CD4-positive, alpha-beta T cell treated with Interleukin-21 for 1 hour (primary cell): ENCODE measurements at places on chromosomes 1 and 21.

- peak; percentile 64 for DNase-seq
These were observed at the start of gene CCDC28B for GRCh38 chr1:32200226-32201010. CCDC28B (plus strand) TSS chr1:32200595; CDS start chr1:32201936, 1,341 bp downstream.

GRCh38 chr1:165637427-165637826 lies 6.4 kb downstream of the MGST3 start:
- DNase-seq, result no peak

- DNase-seq, result no peak
These were observed 28.4 kb upstream of the TMEM125 start for GRCh38 chr1:43241413-43241836.

DNA sequence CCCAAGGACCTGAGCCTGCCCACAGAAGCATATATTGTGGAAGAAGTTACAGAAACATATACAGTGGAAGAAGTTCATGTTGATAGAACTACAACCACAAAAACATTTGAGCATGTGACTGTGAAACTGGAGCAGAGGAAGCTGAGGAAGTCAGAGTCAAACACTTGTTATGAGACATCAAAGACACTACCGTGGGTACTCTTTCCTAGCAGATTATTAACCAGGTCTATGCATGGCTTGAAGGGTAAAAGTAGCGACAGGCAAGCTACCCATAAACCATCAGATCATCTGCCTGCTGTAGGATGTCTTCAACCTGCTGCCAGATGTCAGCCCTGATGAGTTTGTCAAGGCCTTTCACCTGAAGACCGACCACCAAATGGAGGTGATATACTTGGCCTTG lies 35.8 kb downstream of the IVNS1ABP start:
- DNase-seq, result peak; percentile 58

- DNase-seq, result no peak
These were observed 1.4 kb upstream of the KLHL21 start for GRCh38 chr1:6603915-6604558.

- no peak for DNase-seq
These were observed 96.9 kb downstream of the KCNH1 start for GRCh38 chr1:211037095-211037494.
